ENCODE measurements at places on chromosomes 13 and 19.

GRCh38 chr13:30882026-30882850 lies 23.8 kb upstream of the MEDAG start:
- DNase-seq, result no peak

GRCh38 chr19:6976197-6976596 lies 45.0 kb downstream of the MBD3L2B start:
- no peak for DNase-seq

DNA sequence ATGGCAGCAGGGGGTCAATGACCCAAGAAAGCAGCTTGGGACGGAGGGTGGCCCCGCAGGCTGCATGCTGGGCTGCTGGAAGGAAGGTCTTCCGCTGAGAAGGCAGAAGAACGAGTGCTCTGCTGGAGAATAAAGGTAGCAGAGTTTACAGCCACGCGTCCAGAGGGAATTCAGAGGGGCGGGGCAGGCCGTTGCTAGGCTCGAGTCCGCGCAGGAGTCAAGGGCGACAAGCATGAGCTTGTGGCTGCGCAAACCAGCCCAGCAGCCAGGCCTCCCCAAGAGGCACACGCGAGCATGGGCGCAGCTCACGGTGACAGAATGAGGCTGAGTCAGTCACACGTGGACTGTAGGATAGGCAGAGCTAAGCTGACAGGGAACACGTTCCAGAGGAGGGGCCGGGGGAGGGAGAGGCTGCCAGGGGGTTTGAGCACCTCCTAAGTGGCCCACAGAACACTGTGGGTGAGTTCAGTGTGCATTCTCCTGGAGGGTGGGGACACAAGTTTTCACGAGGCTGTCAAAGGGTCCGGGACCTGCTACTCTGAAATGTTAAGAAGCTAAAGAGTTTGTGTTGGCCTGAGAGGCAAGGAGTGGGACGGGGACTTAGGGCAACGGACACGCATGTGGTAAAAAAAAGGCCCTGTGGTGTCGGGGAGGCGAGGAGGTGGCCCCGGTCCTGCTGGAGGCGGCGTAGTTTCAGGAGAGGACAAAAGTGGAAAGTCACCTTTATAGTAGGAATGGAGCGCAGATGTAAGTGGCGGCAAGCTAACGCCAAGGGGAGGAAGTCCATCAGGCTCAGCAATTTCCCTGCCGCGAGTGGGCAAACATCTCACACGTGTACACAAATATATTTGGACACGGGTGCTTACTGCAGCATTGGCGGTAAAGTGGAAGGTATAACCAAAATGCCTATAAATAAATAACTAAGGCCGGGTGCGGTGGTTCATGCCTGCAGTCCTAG lies 17.7 kb downstream of the RFX2 start:
- DNase-seq, result no peak

DNA sequence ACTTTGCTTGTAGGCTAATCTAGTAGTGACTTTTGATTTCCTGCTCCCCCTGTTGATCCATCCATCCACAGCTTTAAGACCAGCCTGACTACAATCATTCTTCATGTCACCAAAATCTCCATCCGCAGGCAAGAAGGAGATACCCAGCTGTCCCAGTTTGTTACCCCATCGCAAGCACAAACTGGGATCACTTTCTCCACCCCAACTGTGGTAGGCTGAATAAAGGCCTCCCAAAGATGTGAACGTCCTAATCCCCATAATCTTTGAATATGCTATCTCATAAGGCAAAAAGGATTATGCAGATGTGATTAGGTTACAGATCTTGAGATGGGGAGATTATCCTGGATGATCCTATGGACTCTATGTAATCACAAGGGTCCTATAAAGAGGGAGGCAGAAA lies 202.0 kb downstream of the ENOX1 start:
- DNase-seq, result no peak

DNA sequence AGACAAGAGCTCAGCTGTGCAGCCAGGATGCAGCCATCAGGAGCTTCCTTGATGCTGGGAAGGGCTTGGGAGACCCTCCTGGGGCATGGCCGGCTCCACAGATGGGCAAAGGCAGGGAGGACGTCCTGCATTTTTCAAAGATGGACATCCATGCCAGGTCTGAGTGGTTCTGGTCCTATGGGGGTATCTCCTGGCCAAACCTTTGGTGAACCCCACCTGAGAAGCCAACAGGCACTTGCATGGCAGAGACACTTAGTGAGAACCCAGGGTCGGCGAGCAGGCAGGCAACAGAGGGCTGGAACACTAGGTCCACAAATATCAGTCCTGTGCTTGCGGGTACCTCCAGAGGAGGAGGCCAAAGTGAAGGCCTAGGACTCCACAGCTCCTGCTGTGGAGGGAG lies 70.0 kb downstream of the KCTD15 start:
- no peak for DNase-seq

GRCh38 chr13:49347650-49348385 lies 96.0 kb downstream of the CAB39L start:
- no peak for DNase-seq

DNA sequence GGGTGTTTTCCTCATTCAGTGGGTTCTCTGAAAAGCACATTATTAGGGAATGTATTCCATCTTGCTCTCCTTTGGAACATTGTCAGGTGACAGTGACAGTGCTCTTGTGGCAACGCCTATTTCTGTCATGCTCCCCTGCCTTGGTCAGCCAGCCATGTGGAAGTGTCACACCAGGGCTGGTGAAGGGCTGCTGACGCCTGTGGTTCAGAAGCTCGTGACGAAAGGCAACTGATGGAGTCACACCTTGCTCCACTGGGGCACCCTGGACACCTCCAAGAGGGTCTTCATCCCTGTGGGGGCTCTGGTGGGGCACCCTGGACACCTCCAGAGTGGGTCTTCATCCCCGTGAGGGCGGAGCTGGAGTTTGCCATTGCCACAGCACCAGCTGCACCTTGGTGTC lies 68.9 kb upstream of the GPR183 start:
- no peak for DNase-seq

DNA sequence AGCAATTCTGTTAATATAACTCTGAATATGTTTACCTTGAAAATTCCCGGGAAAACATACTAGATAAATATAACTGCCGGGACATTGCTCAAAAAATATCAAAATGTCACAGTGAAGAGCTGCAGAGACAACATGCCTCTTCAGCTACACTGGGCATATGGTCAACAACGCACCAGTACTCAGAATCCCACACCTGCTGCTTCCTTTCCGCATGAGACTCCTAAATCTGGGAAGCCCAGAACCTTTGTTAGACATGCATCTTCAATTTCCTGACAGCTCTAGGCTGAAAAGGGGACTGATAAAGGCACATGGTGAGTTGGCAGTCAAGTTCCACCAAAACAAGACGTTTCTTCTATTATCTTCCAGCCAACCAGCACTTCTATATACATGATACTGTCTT lies 53.7 kb downstream of the USP12 start:
- DNase-seq, result no peak

- DNase-seq, result no peak
These were observed 45.5 kb upstream of the SLC7A9 start for GRCh38 chr19:32914879-32915660.

GRCh38 chr19:17303940-17304267 lies 679 bp upstream of the ABHD8 start:
- no peak for DNase-seq

GRCh38 chr13:90702050-90702449 lies 645.4 kb upstream of the MIR17HG start:
- no peak for DNase-seq

GRCh38 chr13:48161530-48162179 lies 66.8 kb upstream of the MED4 start:
- DNase-seq, result no peak

DNA sequence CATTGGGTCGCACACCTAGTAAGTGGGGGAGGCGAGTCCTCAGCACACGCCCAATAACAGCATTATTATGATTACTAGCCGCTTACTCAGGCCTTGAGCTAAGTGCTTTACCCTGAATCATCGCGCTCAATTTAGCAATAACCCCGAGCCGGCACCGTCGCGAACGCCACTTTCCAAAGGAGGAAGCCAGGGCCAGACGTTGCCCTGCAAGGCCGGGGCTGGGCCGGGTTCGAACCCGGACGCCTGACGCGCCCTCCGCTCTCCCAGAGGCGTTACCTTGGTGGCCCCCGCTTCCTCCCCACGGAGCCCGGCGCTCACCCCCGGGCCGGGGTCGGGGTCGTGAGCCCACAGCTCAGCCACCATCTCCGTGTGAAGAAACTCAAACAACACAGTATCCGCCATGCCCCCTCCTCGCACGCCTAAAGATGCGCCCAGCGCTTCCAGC lies at the start of gene TRAPPC6A:
Gene TRAPPC6A, minus strand, starts transcription at position 421 of the 445 bp plus-strand sequence. Its CDS starts 19 bp downstream, at position 402.
- DNase-seq, result no peak

GRCh38 chr13:105177265-105177900 lies 1358.1 kb downstream of the EFNB2 start:
- DNase-seq, result no peak

- DNase-seq, result no peak
These were observed 698.8 kb downstream of the LIG4 start for GRCh38 chr13:107516517-107516916.

- no peak for DNase-seq
These were observed 287 bp upstream of the B3GLCT start for GRCh38 chr13:31199527-31199848.

GRCh38 chr13:114012921-114013320 lies 39.0 kb upstream of the C13orf46 start:
- DNase-seq, result no peak

GRCh38 chr13:35818633-35819067 lies 312.5 kb downstream of the DCLK1 start:
- DNase-seq, result no peak

DNA sequence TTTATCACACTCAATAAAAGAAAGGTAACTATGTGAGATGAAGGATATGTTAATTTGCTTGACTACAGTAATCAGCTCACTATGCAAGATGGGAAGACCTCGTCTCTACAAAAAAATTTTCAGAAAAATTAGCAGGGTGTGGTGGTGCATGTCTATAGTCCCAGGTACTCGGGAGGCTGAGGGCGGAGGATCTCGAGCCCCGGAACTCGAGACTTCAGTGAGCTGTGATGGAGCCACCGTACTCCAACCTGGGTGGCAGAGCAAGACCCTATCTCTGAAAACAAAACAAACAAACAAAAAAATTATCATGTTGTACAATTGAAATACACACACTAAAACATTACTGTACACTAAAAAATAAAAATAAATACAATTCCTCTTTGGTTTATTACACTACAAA lies 376.7 kb upstream of the KLHL1 start:
- no peak for DNase-seq

- no peak for DNase-seq
These were observed 12.5 kb downstream of the TEX30 start for GRCh38 chr13:102761071-102761470.

DNA sequence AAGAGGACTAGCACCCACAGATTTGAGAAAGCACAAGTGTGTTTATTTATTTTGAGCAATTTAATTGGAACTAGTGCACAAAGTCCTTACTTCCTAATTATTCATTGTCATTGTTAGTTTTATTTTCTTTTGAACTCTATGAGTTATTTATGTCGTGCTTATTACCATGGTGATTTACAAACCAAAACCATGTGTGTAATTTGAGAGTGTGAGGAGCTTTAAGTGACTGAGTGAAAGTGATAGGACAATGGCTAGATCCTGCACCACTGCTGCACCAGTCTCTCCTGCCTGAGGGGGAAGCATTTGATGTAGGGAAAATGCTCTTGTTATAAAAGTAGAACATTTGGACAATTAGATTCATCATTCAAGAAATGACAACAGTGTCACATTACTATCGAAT lies 172.3 kb upstream of the KLF12 start:
- DNase-seq, result no peak

GRCh38 chr13:35140831-35141230 lies 198.8 kb downstream of the NBEA start:
- DNase-seq, result no peak
